ENCODE measurements at places on chromosomes 5 and 9. TPM values are rescaled to one million over a fixed set of nuclear protein-coding genes. Genes with fewer than 3 reads are reported as not detected.

FAT2 gene
- total RNA-seq, result not detected

- DNase-seq, result no peak
Measured at GRCh38 chr9:22210936-22211335, 201.8 kb upstream of the CDKN2B start.

GRCh38 chr9:88889386-88889785 lies 101.9 kb upstream of the S1PR3 start:
- no peak for DNase-seq

UTP15 gene
- total RNA-seq, result 20.0 TPM

DNA sequence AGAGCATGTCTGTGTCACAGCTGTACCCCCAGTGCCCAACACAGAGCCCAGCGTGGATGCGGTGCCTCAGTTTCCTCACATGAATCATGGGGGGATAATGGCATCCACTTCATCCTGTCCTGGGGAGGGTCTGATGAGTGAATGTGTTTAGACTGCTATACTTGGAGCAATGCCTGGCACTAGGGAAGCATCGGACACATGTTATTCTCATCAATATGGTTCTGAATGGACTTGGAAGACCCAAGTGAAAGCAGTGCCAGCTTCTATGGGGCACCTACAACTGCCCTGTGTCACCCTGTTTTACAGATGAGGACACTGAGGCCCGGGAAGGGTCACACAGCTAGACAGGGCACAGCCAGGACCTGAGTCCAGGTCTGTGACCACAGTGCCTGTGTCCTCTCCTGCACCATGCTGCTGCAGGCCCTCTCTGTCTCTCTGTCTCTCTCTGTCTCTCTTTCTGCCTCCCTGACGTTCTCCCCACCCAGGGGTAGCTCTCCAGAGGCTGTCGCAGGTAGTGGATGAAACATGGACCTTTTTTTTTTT lies 42.3 kb upstream of the NEK6 start:
- no peak for DNase-seq

DNA sequence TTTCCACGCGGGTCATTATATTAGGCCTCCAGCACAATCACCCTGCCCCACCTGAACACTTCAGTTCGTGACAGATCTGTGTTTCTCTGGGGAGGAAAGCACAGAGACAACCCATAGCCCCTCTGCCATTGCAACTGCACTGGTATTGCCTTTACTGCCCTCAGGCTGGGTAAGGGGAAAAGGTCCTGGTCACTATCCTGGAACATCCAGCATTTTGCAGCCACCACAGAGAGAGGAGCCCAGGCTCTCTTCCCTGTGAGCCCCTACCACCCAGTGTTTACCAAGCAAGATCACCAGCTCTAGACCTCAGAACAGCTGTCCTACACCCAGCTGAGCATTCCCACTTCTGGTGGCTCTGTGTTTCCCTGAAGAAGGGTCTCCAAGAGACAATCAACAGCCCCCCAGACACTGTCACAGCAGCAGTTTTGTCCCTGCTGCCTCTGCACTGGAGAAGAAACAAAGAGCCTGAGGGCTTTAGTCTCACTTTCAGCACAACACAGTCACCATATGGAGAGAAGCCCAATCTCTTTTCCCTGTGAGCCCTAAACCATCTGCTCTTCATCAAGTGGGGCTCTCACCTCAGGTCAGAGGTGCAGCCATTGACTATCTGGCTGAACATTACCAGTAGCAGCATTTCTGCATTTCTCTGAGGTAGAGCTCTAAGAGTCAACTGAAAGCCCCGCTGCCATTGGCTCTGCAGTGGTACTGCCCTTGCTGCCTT lies 655.2 kb upstream of the FAM174A start:
- DNase-seq, result no peak

DNA sequence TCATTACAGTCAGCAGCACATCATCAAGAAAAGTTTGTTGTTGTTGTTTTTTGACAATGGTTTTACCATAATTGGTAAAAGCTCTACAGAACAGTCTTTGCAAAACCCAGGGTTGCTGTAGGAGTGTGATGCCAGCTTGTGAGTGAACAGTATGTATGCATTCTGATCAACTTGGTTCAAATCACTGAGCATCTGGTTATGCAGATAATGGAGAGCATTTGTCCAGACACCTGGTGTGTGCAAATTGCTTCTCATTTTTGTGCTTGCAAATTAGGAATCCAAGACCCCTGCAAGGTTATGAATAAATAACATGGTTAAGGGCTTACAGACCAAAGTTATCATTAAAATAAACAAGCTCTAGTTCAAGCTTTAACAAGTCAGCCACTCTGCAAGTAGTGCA lies 448.7 kb upstream of the ACTBL2 start:
- no peak for DNase-seq

SLC46A2 gene
- not detected for total RNA-seq

DNA sequence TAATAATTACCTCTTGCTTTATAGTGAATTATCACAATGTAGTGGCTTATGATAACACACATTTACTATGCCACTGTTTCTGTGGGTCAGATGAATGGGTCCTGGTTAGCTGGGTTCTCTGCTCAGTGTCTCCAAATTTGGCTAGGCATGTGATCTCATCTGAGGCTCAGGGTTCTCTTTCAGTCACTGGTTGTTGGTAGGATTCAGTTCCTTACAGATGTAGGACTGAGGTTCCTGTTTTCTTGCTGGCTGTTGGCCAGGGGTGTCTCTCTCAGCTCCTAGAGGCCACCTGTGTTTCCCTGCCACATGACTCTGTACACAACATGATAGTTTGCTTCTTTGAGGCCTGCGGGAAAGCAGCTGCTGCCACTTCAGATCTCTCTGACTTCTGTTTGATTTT lies 7.1 kb downstream of the NFX1 start:
- peak; percentile 15 for DNase-seq

DNA sequence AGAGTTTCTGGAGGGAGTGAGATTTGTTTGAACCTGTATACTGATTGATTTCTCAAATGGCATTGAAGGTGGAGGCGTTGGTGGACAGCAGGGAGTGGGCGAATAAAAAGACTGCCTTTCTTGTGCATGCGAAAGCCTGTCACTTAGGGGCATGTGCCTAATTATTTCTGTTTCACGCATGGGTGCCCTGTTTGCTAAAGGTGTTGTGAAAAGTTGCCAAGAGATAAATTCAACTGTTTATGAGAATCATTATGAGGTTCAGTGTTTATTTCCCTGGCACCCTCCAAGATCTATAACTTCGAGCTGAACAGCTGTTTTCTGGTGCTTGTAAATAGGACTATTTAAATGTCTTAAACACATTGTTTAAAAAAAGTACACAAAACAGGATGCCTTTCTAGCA lies 67.4 kb upstream of the DMRTA1 start:
- no peak for DNase-seq

DNA sequence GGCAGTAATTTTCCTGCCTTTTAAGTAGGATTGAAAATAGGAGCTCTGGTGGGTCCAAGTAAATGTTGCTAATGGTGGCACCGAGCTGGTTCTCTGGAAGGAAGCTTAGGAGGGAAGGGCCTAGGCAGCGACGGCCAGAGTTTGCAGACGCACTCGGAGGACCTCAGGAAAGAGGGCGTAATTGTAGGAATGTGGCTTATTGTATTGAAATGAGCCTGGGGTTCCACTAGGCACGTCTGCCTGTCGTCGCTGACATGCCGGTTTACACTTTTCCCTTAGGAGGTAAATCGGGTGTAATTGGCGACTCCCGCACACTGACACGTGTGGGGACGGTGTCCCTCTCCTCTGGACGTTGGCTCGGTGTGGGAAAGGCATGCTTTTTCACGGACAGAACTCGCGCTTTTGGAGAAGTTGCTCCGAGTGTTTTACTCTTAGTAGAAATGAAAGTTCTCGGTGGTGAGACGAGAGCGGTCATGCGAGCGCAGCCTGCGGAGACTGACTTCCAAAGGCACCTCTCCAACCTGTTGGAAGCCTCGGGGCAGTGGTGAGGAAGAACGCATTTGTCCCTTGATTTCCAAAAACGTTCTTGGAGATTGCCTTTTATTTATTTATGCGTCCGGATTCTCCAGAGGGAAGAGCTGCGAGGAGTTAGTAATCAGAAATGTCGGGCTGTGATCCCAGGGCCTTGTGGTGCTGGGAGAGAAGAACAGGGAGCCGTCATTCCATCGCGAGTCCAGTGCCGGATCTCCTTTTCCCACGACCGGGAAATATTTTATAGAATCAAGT lies 1.3 kb downstream of the NR4A3 start:
- DNase-seq, result peak; percentile 58

DNA sequence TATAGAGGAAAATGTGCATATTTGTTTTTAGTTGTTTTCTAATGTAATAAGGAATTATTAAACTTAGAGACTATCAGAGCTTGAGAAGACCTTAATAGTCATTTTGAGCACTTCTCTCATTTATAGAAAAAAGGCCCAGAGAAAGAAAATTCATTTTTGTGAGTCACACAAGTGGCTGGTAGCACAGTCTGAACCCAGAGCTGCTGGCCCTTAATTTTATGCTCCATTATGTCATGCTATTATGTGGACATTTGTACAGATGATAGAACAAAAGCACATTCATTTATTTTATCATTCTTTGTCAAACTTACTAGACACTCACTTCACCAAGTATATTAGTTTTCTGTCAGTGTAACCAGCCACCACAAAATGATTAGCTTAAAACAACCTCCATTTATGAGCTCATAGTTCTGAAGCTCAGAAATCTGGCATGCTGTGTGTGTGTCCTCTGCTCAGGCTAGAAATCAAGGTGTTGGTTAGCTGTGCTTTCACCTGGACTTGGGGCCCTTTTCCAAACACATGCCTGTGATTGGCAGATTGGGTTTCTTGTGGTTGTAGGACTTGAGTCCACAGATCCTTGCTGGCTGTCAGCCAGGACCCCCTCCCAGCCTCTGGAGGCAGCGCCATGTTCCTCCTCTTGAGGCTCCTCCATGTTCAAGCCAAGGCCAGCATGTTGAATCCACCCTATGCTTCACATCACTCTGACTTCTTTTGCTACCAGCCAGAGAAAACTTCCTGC lies 188.9 kb downstream of the ARHGAP26 start:
- DNase-seq, result no peak

DNA sequence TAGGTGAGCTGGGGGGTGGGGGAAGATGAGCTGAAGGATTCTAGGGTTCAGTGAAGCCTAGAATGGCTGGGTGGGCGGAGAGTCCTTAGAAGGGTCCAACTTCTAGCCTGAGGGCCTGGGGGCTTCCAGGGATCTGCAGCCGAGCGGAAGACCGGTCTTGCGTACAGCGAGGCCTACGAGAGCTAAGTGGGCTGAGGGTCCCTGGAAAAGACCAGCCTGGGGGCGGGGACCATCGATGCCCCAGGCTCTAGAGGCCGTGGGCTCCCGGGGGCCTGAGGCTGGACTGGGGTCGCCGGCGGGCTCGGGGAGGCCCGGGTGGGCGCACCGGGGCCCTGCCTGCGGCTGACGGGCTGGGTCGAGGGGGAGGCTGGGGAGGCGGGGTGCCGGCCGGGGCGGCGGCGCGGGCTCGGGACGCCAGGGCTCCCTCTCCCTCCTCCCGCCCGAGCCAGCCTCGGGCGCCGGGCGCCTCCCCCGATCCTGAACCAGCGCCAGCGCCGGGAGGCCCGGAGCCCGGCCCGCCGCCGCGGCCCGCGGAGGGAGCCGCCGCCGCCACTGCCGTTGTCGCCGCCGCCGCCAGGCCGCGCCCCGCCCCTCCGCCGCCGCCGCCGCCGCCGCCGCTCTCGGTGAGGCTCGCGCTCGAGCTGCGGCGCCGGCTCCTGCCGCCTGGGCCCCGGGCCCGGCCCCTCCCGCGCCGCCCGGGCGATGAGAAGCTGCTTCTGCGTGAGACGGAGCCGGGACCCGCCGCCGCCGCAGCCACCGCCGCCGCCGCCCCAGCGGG lies at the start of gene MVB12B:
MVB12B (plus strand) TSS at position 602 of the 778 bp plus-strand sequence; CDS start at position 703, 101 bp downstream.
- no peak for DNase-seq

PRUNE2 gene
- not detected for total RNA-seq

PRSS3 gene
- not detected for total RNA-seq

DNA sequence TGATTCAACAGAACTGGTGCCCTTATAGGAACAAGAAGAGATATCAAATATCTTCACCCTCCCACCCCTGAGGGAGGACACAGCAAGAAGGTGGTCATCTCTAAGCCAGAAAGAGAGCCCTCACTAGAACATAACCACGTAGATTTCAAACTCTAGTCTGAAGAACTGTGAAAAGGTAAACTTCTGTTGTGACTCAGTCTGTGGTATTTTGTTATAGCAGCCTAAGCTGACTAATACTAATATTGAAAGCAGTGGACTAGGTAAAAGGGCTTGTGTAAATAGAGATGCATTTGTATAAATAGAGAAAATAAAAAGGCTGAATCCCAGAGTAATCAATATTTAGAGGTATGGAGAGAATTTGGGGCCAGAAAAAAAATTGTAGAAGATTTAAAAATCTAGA lies 157.6 kb upstream of the CCNH start:
- no peak for DNase-seq

GRCh38 chr5:84725946-84726570 lies 341.4 kb upstream of the EDIL3 start:
- no peak for DNase-seq

GRCh38 chr5:16546732-16547131 lies 70.1 kb downstream of the RETREG1 start:
- DNase-seq, result no peak

DNA sequence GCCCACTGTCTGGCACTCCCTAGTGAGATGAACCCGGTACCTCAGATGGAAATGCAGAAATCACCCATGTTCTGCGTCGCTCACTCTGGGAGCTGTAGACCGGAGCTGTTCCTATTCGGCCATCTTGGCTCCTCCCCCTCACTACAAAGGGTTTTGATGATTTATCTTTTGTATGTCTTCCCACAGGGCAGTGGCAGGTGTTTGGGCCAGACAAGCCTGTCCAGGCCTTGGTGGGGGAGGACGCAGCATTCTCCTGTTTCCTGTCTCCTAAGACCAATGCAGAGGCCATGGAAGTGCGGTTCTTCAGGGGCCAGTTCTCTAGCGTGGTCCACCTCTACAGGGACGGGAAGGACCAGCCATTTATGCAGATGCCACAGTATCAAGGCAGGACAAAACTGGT lies 9.4 kb downstream of the BTNL8 start:
- no peak for DNase-seq

GRCh38 chr9:21334701-21335632 lies at the start of gene KLHL9:
Gene KLHL9 (minus strand): TSS chr9:21335404. CDS start chr9:21334859, 545 bp downstream.
- DNase-seq, result peak; percentile 93

DNA sequence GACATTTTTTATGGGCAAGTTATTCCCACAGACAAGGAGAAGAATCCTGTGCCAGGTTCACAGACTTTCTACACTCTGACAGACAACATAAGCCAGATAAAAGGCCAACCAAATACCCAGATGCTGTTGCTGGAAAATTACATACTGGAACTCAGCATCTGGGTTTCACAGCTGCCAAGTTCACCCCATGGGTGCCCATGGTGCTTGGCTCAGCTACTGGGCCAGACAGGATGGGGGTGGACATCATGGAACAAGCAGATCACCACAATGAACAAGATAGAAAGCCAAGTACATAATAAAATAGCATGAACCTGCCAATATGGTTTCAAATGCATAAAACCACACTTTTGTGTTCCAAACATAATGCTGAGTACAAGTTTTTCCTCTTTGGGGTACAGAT lies 999.8 kb downstream of the NR2F1-AS1 start:
- DNase-seq, result no peak

GRCh38 chr5:142828797-142829535 lies 58.8 kb downstream of the ARHGAP26 start:
- DNase-seq, result peak; percentile 48

CCNJL gene
- total RNA-seq, result 3.1 TPM
